ENCODE measurements at places on chromosomes 6 and 20.

GRCh38 chr6:163001330-163001729 lies 273.6 kb downstream of the PACRG start:
- DNase-seq: no peak

DNA sequence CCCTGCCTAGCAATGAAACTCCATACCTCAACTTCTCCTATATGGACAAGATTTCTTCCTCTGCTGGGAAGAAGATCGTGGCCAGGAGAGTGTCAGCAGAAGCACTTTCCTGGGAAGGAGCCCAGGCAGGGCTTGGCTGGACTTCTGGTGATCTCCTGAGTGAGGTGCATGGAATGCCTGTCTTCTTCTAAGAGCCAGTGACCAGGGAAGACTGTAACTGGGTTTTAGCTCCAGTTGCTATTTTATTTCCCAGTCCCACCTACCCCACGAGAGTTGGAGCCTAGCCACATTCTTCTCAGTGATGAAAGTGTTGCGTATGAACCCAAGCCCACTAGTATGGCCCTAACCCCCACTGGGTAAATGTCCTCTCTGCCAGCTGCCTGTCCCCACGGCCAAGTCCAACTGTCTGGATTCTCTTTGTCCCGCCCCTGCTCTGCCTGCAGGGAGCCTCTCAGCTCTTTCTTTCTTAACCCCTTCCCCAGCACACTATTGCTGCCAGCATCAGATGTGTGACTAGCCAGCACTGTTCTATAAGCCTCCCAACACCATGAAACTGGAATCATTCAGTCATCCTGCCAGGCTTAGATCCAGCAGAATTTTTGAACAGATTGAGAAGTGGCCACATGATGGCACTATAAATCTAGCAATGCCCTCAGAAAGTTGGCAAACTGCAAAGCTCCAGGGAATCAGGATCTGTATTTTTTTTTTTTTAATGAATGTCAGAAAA lies 69.8 kb upstream of the FAM184A start:
- DNase-seq: no peak

- DNase-seq: no peak
Observed at GRCh38 chr6:106536851-106537250, 92.4 kb downstream of the RTN4IP1 start.

- DNase-seq: no peak
Observed at GRCh38 chr20:11516448-11516847, 401.2 kb upstream of the BTBD3 start.

DNA sequence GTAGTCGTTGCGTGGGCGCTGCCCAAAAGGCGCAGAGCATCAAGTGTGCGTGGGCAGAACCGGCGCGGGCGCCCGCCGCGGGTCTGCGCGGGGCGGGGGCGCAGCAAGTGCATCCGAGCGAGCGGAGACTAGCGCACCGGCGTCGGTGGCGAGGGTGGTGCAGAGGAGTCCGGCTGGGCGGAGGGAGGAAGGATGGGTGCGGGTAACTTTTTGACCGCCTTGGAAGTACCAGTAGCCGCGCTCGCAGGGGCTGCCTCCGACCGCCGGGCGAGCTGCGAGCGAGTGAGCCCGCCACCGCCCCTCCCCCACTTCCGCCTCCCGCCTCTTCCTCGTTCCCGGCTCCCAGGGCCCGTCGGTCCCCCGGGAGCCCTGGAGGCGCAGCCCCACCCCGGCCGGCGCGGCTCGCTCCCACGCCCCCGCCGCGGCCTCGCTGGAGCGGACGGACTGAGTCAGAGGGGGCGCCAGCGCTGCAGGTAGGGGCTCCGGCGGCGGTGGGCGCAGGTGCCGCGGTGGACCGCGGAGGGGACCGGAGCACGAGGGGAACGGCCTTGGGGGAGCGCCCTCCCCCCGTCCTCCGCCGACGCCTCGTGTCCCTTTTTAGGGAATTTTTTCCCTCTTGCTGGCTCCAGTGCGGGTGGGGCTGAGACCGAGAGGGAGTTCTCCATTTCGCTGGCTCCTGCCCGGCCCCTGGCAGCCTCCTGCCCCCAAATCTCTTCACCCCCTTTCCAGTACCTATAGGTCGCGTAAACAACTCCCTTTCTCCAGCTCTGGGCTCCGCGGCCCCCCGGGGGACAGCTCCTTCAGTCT lies 1.6 kb upstream of the DBNDD2 start:
- DNase-seq: no peak

- peak; percentile 10 for DNase-seq
Observed at GRCh38 chr6:106448000-106448426, 87.5 kb downstream of the CRYBG1 start.

GRCh38 chr6:26312096-26312463 lies 52.9 kb upstream of the BTN3A2 start:
- DNase-seq: no peak

DNA sequence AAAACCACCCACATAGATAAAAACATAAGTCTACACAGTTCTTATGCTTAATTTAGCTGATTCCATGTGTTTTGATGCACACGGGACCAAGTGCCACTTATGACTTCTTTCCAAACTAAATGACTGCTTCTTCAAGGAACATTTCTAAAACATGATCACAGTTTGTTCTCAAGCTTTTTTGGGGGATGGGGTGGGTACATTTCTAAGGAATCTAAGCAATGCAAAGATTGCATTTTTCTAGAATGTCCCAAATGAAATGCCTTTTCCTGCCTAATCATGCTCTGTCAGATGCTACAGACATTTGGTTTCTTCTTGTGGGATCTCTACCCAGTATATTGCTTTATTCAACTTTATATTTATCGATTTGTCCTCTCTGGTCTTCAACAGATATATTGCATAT lies 496.8 kb upstream of the JAG1 start:
- no peak for DNase-seq

GRCh38 chr20:12598894-12599293 lies 409.9 kb upstream of the SPTLC3 start:
- DNase-seq: no peak

DNA sequence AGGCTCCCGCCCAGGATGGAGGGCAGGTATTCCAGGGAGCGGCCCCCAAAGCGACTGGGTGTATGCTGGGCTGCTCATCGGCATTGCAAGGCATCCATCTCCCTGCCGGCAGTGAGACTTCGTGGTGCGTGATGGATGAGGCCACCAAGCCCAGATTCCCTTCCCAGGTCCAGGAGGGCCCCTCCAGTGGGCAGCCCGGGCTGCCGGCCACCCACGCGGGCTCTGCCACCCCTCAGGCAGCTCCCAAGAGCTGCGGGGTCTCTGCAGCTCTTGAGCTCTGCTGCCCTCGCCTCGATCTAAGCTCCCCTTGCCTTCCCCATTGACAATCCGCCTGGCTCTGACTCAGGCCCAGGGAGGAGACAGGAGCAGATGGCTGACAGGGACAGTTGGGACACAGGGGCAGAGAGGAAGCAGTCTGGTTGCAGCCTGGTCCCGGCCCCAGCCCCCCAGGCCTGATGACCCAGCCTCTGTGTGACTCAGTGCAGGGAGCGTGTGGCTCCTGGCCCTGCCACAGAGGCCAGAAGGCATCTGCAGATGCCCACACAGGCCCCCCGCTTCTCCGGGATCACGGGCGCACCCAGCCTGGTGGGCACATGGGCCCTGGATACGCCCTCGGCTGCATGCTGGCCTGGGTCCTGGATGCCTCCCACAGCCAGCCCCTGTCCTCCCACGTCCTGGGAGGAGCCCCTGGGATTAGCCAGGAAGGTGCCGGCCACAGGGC lies 33.0 kb downstream of the SLCO4A1 start:
- no peak for DNase-seq

DNA sequence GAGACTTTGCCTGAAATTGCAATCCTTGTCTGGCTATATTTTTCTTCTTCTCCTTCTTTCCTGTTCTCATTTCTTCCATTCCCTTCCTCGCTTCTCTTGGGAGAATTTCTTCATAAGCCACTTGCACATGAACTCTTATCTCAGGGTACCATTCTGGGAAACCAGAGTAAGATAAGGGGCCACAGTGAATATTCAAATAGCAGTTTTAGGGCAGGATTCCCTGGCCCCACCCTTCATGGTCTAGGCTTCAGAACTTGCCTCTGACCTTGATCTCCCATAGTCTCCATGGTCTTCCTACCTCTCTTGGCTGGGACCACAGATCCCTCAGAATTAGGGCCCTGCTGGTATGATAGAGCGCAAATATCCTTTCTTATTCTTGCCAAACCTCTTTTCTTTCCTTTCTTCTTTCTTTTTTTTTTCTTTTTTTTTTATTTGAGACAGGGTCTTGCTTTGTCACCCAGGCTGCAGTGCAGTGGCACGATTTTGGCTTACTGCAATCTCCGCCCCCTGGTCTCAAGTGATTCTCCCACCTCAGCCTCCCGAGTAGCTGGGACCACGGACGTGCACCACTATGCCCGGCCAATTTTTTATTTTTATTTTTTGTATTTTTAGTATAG lies 123.0 kb upstream of the CITED2 start:
- DNase-seq: no peak

- DNase-seq: no peak
Observed at GRCh38 chr6:155262655-155263054, 1.2 kb upstream of the CLDN20 start.

GRCh38 chr6:121549736-121550135 lies 114.3 kb downstream of the GJA1 start:
- no peak for DNase-seq

- no peak for DNase-seq
Observed at GRCh38 chr6:40139447-40139846, 205.2 kb upstream of the MOCS1 start.

DNA sequence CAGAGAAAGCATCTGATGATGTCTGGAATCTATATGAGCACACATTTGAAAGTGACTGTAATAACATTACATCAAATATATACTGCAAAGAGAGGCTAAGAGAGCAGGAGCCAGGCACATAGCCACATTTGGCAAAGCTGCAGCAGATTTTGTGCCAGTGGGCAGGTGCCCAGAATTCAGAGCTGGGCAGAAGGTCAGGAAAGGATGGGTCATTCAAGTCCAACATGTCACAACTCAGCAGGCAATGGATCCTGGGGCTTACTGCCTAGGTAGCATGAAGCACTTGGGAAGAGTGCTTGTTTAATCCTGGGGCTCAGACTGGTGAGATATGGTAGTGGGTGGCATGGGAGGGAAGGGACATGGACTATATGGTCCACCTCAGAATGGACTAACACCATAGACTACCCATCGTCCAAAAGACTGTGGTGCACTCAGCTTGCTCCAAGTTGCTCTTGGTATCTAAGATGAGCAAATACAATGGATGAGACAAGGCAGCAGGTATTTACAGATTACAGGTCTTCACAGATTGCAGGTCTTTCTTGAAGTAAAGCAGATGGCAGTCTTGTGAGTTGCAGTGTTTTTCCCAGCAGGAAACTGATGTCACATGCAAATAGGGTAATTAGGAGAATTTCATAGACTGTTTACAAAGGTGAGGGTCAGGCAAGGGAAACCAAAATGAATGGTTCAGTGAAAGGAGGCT lies 31.2 kb upstream of the SHLD1 start:
- no peak for DNase-seq

- no peak for DNase-seq
Observed at GRCh38 chr6:27238010-27238983, 9.2 kb upstream of the PRSS16 start.
